Calu3 (cell line): ENCODE measurements at places on chromosomes 5 and 9. TPM values are rescaled to one million over a fixed set of nuclear protein-coding genes. Genes with fewer than 3 reads are reported as not detected.

- no peak for DNase-seq
Measured at GRCh38 chr9:111030492-111030891, 7.8 kb downstream of the LPAR1 start.

- peak; percentile 30 for DNase-seq
Measured at GRCh38 chr9:85016384-85017006, 347.0 kb downstream of the NTRK2 start.

- DNase-seq = no peak
Measured at GRCh38 chr5:135591277-135591676, 12.5 kb upstream of the CXCL14 start.

The ASPN gene
- total RNA-seq = not detected in 2 replicates

DNA sequence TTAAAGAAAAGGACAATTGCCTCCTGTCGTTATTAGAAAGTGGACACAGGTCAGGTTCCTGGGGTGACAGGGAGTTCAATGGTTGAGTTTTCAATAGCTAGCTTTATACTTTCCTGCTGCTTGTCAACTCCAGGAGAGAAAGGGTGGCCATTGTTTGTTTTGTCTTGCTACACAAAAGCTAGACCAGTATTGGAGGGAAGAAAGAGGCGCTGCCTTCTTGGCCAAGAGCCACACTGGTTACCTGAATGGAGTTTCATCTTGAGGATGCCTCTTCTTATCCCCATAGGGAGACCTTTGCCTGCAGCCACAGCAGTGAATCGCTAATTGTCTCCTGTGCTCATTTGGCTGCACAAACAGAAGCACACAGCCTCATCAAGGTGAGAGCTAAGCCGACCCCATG, 279.4 kb upstream of the GRIA1 start:
- DNase-seq = no peak

The IFNA21 gene
- total RNA-seq = not detected in 2 replicates

- peak; percentile 25 for DNase-seq
Measured at GRCh38 chr5:58235299-58235698, 224.6 kb downstream of the PLK2 start.

The SLC45A2 gene
- total RNA-seq = 0.59 TPM in 1 of 2 replicates, not detected in the other

The ABCA2 gene
- total RNA-seq = 47.6 and 50.7 TPM in 2 replicates

DNA sequence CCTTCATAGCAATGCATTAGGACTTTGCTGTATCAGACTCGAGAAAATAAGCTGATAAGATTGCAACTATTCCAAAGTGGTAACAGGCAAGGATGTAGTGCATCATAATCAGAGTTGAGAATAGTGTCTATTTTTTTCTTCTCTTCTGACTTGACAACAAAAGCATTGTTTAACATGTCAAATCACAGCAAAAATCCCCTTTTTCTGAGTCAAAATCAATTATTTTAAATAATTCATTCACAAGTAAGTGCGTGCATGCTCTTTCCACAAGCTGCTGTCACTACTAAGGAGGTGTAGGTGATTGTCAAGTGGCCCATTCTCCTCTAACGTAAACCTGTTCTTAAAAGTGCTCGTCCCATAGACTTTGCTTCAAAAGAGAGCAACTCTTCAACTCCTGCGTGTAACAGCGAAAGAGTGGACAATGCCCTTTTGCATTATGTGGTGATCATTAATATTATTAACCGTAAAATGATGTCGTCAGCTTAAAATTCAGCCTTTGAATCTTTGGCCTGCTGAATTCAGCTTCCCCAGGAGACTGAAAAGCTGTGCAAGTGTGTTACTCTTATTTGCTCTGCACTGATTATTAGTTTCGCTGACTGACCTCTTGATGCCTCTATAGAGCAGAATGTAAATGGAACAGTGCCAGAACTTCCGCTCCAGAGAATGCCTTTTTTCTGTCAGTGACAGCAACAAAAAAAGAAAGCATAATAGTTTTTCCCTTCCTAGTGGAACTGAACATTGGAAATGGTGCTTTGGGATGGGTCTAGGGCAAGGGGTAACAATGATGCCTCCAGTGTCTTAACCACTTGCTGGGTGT, 680.8 kb upstream of the SEMA6A start:
- DNase-seq = no peak

The FST gene
- 19.4 and 19.6 TPM in 2 replicates for total RNA-seq

GRCh38 chr5:149317281-149318048, 27.8 kb upstream of the GRPEL2 start:
- peak; percentile 44 for DNase-seq

DNA sequence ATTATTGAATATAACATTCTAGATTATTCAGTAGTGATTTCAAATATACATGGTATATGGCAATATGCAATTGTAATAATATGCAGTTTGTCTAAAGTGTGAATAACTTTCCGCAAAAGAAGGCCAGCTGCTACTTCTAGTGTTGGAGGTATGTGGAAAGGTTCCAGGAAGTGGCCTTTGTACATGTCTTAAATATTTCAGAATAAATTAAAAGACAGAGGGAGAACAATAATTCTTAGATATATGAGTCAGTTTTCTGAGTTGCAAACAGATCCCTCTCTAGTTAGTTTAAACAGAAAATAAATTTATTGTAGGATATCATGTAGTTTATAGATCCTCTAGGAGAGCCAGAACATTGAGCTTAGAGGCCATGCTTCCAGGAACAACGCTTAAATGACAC, 210.8 kb upstream of the ELL2 start:
- no peak for DNase-seq

- no peak for DNase-seq
Measured at GRCh38 chr5:131381021-131381420, 117.2 kb downstream of the CDC42SE2 start.

GRCh38 chr5:142006363-142007236, 6.2 kb downstream of the GNPDA1 start:
- DNase-seq = no peak

The SPATA31C1 gene
- total RNA-seq = not detected in 2 replicates

The FGF1 gene
- not detected in 2 replicates for total RNA-seq

DNA sequence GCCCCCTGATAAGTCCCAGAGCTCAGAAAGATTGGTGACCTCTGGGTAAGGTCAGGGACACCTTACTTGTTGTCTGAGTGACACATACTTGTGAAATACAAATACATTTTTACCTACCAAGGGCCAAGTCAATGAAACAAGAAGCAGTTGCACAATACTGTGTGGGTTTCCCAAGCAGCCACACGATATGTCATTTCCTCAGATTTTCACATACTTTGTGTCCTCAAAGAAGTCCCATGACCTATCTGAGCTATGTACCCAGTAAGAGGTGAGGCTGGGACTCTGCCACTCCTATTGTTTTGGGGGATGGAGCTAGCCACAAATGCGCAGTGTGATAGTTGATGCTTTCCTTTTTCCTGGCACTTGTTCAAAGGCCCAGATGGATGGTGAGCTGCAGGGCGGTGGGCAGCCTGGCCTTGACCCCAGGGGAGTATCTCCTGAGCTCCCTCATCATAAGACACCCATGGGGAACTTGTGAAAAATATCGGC, 4.8 kb upstream of the SLC25A51 start:
- no peak for DNase-seq

DNA sequence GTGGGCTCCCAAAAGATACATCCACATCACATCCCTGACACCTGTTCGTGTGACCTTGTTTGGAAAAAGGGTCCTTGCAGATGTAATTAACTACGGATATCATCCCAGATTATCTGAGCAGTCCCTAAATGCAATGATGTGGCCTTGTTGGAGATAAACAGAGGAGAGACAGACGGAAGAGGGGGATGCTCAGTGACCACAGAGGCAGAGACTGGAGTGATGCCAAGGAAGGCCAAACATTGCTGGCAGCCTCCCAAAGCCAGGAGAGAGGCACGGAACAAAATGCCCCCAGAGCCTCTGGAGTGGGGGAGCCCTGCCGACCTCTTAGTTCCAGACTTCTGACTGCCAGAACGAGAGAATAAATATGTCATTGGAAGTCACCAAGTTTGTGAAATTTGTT, 15.0 kb upstream of the VAV2 start:
- no peak for DNase-seq

GRCh38 chr5:178289438-178289837, 56.8 kb upstream of the PHYKPL start:
- no peak for DNase-seq

DNA sequence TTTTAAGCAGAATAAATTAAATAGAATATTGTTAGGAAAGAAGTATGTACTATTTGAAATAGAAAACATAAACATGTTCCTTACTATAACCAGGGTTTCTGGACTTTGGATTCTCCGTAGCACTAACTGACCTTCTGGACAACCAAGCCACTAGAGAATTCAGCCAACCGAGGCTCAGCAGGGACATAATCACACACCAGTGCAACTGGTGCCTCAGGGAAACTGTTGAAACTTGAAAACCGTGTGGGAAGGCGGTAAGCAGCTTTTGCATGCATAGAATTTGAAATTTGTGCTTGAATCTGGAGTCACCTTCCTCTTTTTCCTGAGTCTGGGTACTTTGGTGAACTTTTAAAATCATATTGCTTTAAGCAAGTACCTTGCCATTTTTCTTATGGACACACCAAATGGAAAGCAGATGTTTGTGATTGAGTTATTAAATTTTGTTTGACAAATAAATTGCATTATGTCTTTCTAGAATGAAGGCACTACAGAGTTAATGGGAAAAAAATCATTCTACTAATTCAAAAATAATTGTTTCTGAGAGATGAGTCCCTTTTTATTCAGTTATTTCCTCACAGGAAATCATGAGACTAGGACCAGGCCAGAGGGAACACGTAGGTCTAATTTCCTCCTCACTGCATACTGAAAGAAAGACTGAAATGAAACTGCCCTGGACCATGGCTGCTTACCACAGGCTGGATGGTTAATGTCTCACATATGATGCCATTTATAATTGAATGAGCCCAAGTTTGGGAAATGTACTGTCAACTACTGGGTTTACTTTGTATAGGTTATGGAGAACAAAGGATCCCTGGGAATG, 20.6 kb upstream of the SCAMP1 start:
- DNase-seq = no peak

The OR1J2 gene
- total RNA-seq = not detected in 2 replicates

DNA sequence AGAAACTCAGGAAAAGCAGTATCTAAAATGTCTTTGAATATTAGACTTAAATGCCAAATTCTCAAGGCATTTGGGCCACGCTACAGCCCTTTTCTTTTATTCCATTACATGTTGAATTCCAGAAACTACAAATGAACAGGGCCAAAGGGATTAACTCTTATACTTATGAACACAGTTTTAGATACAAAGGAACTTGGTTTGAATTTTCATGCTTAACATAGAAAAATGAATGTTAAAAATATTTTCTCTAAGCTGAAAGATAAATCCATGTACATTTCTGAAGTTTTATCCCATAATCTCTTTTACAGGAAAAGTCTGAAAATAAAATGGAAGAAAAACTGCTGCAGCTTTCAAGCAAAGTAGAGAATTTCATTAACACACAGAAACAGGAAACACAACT, 56.8 kb downstream of the FAM81B start:
- no peak for DNase-seq

The SHC3 gene
- 2.3 and 4.0 TPM in 2 replicates for total RNA-seq

DNA sequence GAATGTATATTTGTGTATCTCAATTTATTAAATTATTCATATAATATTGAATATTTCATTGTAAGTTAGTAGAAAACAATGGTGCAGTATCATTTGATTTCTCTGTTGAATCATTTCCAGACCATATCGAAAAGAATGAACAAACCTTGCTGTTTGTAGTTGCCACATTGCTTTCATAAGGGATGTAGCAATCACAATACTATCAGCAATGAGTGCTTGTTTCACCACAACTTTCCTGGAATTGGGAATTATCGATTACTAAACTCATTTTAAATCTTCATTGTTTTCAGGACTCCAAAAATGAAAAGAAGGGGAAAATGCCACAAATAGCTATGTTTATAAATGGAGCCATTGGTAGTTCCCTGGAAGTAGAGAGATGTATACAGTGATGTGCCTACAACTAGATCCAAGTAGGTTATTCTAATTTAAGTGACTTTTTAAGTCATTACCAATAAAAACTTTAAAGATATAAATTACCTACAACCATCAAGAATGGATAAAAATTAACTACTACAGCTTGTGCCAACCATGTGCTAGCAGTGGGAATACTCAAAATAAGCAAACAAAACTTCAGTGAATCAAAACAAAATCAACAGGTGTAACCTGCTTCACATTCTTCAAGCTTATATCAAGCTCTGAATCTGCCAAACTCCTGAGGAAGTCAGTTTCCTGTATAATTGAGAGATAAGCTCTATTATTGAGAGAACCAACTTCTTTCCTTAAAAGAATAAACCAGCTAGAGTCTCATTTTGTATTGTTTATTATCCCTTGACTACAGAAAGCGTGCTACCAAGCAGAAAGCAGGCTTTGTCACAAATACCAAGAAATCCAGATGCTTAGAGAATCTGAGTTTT, 358.6 kb downstream of the ADGRV1 start:
- no peak for DNase-seq

DNA sequence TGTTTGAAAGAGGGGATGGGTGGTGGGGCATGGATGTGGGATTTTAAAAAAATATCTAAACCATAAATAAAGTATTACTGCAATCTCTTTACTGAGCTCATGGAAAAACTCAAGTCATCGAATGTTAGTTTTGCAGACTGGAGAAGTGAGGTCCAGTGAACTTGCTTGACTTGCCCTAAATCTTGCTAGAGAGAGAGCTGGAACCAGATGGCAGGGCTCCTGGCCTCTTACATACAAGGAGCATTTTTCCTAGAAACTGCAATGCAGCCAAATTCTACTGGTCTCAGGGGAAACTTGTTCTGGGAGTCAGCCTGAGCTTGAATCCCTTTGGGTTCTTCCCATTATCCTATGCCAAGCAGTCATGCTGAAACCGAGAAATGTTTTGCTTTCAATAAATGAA, 2.9 kb upstream of the TGFBI start:
- DNase-seq = no peak

DNA sequence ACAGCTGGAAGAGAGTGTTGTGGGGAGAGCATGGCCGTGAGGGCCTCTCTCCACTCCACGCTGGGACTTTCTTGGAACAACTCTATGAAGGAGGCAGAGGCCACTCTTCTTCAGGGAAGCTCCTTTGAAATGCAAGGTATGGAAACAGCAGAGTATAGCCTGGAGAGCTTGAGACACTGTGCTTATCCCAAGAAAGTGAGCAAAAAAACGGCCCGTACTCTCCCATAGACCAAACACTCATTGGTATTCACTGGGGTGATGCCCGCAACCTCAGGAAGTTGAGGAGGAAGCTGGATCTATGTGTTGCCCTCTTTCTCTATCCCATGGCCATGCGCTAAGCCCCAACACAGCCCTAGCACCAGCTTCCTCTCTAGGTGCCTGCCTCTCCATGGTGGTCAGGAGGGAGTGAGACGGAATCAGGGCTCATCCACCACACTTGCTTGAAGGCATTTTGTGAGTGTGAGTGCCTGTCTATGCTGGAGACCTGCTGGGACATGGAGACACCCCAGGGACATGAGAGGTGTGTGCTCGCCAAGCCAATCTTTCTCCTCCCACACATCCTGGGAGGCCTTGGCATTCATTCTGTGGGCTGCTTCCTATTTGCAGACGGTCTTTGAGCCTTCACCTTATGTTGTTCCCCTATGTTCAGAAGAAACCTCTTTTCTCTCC, 616.6 kb downstream of the IRX1 start:
- DNase-seq = no peak

DNA sequence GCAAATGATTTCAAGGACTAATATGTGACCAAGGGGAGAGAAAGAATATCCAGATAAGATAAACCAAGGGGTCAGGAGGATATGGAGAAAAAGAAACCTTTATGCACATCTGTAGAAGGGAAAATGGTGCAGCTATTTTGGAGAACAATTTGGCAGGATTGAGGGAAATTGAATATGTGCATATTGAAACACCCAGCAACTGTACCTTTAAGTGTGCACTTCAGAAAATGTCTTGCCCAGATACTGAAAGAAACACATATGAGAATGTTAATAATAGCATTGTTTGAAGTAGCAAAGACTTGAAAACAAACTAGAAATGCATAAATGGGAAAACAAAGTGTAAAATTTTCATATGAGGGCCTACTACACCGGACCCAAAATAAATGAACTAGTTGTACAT, 599.6 kb downstream of the PSAT1 start:
- DNase-seq = no peak
